ENCODE measurements at places on chromosomes 3 and 15. TPM values are rescaled to one million over a fixed set of nuclear protein-coding genes. Genes with fewer than 3 reads are reported as not detected.

DNA sequence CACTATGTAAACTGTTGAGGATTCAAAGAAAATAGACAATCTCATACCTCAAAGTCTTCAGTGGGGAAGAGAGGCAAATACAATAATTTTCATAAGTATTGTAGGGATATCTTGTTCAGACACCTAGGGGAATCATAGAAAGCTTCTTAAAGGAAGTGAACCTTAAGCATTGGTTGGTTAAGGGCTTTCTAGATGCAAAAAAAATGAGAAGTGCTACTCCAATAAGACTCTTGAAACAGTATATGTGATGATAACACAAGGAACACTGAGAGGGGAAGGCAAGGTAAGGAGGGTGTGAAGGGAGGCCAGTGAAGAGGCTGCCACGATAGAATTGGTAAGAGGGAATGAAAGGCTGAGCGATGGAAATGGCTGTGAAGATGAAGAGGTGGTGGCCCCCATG, 104.1 kb downstream of the TPRG1 start:
- no peak overlapping the region for H3K4me3 ChIP-seq
- no peaks in the 10 kb centered on the region for H3K27me3 ChIP-seq
- no peak for DNase-seq
- peaks cover 8% of the 10 kb centered on the region for H3K4me1 ChIP-seq

DNA sequence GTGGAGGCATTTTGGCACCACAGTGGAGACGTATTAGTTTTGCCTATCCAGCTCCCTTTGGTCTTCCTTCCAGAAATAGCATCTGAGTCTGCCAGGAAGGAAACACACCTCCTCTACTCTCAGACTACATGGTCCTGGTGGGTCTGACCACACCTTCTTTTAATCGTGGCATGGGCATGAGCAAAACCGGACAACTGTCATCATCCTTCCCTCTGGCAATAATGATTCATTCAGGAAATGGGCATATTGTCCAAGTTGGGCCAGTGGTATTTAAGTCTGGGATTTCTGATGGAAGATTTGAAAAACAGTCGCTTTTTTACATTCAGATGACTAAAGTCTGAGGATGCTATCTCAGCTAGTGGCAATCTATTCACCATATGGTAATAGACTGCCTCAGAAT, 601.0 kb upstream of the ADAMTS9 start:
- H3K36me3 ChIP-seq: no peaks in the 10 kb centered on the region
- H3K4me3 ChIP-seq: no peak overlapping the region
- no peaks in the 10 kb centered on the region for H3K4me1 ChIP-seq
- no peak for DNase-seq

DNA sequence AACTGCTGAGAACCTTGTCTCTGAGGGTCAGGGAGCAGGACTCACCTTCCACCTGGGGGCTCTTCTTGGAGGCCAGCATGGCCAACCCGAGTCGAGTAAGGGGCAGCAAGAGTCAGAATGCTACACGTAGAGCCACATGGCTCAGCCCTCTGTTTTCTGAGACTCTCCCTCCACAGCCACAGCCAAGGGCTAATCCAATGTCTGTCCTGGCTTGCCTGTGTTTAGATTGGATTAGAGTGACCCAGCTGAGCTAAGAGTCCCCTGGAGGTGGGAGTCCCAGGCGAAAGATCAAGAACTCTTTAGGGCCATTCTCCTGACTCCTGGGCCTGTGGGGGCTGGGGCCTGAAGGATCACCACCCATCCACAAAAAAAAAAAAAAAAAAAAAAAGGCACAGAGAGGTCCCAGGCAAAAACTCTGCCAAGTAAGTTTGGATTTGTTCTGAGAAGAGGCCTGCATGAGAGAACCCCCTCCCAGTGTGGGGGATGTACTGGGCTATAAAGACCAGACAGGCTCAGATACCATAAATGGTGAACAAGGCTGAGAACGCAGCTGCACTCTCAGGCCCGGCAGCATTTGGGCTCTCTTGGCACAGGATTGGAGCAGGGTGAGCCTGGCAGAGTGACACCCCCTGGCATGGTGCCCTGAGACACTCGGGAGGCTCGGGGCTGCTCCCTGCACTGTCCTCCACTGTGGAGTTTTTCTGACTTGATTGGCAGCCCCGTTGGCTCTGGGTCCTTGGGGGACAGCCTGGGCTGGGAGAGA, 88.0 kb upstream of the OSBPL11 start:
- H3K27me3 ChIP-seq: no peaks in the 10 kb centered on the region
- no peak overlapping the region for H3K27ac ChIP-seq
- H3K4me3 ChIP-seq: no peak overlapping the region
- H3K4me1 ChIP-seq: no peaks in the 10 kb centered on the region
- H3K36me3 ChIP-seq: no peaks in the 10 kb centered on the region

GRCh38 chr15:27707257-27707656, 391.9 kb downstream of the OCA2 start:
- no peak for DNase-seq
- no peaks in the 10 kb centered on the region for H3K36me3 ChIP-seq

- no peak overlapping the region for H3K4me3 ChIP-seq
- H3K36me3 ChIP-seq: no peaks in the 10 kb centered on the region
Observed at GRCh38 chr3:98343647-98344507, 9.8 kb upstream of the OR5K4 start.

DNA sequence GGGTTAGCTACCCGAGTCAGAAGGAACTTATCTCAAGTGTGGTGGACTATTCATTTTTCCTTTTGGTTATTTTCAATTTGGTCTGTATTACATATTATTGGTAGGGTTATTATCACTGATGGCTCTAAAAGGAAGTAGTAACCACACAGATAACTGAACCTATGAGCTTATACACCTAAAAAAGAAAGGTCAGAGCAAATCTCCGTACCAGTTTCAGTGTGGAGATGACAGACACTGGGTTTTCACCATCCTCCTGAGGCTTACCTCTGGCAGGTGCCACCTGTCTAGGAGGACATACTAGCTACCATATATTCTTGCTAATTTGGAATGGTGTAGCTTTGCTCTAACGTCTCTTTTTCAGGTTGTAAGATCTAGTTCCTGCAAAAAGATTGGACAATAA, 10.2 kb downstream of the GAP43 start:
- no peak for DNase-seq
- no peaks in the 10 kb centered on the region for H3K4me1 ChIP-seq
- H3K27ac ChIP-seq: no peak overlapping the region
- H3K36me3 ChIP-seq: no peaks in the 10 kb centered on the region
- H3K4me3 ChIP-seq: no peak overlapping the region

- no peaks in the 10 kb centered on the region for H3K27me3 ChIP-seq
- no peak overlapping the region for H3K4me3 ChIP-seq
- H3K27ac ChIP-seq: no peak overlapping the region
- no peaks in the 10 kb centered on the region for H3K4me1 ChIP-seq
Observed at GRCh38 chr3:58260261-58260731, 22.7 kb downstream of the ABHD6 start.

DNA sequence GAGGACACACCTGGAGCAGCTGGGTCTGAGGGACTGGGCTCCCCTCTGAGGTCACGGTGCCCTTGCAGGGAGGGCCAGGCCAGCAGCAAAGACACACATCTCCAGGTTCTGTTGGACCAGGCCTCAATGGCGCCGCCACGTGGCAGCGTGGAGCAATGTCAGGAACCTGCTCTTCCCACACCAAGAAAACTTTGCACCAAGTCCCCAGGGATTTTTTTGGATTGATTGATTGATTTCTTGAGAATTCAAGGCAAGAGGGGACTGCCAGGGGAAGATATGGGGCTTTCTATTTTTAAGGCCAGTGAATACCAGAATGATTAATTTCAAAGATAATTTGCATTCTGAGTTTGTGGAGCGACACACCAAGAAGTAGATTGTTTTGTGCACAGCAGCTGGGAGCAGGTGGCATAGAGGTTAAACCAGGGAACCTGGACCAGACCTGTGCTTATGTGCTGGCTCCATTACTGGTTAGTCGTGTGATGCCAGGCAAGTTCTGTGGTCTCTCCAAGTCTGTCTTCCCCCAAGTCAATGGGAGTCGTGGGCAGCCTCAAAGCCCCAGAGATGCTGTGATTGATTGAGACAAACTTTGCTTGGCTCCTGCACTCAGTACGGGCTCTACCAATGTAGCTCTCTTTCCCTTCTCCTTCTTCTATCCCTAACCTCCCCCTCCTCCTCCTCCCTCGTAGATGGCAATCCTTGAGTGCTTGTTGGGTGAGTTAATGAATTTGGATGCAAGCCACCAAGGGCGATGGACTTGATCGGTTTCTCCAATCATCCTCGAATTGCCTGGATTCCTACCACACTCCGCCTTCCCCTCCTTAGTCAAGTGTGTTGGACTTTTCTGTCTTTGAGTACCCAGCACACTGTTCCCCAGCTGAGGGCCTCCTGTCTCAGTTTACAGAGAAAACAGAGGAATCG, 96.2 kb upstream of the TRPM1 start:
- no peaks in the 10 kb centered on the region for H3K36me3 ChIP-seq
- no peak overlapping the region for H3K27ac ChIP-seq
- DNase-seq: no peak
- H3K4me1 ChIP-seq: peaks cover 3% of the 10 kb centered on the region
- H3K27me3 ChIP-seq: no peaks in the 10 kb centered on the region

- H3K4me3 ChIP-seq: no peak overlapping the region
- DNase-seq: no peak
- H3K27ac ChIP-seq: no peak overlapping the region
- no peaks in the 10 kb centered on the region for H3K27me3 ChIP-seq
- no peaks in the 10 kb centered on the region for H3K4me1 ChIP-seq
Observed at GRCh38 chr3:21876782-21877181, 125.8 kb upstream of the ZNF385D start.

DNA sequence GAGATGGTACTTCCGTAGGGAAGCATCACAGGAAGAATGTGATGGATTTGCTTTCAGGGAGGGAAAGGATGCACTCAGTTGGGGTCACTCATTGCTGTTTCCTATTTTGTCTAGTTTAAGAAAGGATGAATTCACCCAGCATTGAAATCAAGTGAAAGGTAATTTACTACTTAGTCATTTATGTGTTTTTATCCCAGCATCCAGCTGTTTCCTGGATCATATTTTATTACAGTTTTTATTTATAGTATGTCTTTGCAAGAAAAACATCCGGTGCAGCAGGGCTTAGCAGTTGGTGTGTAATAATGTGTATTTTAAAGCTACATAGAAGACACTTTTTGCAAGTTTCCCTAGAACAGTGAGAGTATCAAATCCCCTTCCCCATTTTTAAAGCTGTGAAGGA, 37.4 kb upstream of the GOLGA8B start:
- H3K27ac ChIP-seq: no peak overlapping the region
- DNase-seq: no peak
- no peaks in the 10 kb centered on the region for H3K27me3 ChIP-seq
- H3K4me3 ChIP-seq: no peak overlapping the region

DNA sequence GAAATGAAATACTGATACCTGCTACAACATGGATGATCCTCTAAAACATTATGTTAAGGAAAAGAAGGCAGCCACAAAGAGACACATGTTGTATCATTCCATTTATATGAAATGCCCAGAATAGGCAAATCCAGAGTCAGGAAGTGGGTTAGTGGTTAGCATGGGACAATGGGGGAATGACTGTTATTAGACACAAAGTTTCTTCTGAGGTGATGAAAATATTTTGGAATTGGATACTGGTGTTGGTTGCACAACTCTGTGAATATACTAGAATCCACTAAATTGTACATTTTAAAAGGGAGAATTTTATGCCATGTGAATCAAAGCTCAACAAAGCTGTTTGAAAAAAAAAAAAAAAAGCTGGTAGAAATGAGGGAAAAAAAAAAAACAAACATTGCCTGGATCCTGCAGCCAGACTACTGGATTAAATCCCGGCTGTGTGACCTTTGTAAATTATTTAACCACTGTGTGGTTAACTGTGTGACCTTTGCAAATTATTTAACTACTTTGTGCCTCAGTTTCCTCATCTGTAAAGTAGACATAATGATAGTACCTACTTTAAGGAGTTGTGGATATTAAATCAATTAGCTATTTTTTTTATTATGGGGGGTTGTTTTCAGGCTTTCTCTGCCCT, 75.6 kb upstream of the PRICKLE2 start:
- H3K27me3 ChIP-seq: no peaks in the 10 kb centered on the region
- no peaks in the 10 kb centered on the region for H3K4me1 ChIP-seq
- no peak overlapping the region for H3K4me3 ChIP-seq
- H3K36me3 ChIP-seq: no peaks in the 10 kb centered on the region
- no peak for DNase-seq

GRCh38 chr15:70488002-70488605, 275.3 kb downstream of the UACA start:
- peaks cover 70% of the 10 kb centered on the region for H3K4me1 ChIP-seq
- H3K4me3 ChIP-seq: no peak overlapping the region
- no peak overlapping the region for H3K27ac ChIP-seq
- DNase-seq: peak; percentile 74

The FETUB gene
- total RNA-seq: not detected

The ZBTB47 gene
- 1.2 TPM for total RNA-seq

The ZDHHC23 gene
- total RNA-seq: 7.2 TPM

Data from T-cell (primary cell).